ENCODE measurements at places on chromosomes 7 and 10. TPM values are rescaled to one million over a fixed set of nuclear protein-coding genes. Genes with fewer than 3 reads are reported as not detected.

Gene TMEM176A
- 105 TPM for total RNA-seq

Gene ZNF746
- 30.4 TPM for total RNA-seq

Gene CNPY1
- total RNA-seq, result not detected

DNA sequence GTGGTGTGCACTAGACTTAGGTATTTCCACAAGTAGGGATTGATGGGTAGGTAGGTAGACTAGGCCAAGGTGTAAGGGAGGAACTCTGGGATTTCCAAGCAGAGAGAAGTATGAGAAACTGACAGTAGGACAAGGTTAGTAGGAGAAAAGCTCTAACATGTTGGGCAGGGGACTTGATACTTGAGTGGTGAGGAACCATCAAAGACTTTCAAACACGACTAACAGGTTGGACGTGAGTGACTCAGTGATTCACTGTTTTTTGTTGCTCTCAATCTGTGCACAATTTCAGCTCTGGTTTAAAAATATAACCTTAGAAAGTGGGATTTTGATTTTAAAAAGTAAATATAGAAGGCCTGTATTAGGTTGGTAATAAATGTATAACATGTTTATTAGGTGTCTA lies 44.4 kb downstream of the KLHDC10 start:
- no peak for DNase-seq

- no peak for DNase-seq
Observed at GRCh38 chr10:72418679-72419078, 64.0 kb upstream of the DNAJB12 start.

DNA sequence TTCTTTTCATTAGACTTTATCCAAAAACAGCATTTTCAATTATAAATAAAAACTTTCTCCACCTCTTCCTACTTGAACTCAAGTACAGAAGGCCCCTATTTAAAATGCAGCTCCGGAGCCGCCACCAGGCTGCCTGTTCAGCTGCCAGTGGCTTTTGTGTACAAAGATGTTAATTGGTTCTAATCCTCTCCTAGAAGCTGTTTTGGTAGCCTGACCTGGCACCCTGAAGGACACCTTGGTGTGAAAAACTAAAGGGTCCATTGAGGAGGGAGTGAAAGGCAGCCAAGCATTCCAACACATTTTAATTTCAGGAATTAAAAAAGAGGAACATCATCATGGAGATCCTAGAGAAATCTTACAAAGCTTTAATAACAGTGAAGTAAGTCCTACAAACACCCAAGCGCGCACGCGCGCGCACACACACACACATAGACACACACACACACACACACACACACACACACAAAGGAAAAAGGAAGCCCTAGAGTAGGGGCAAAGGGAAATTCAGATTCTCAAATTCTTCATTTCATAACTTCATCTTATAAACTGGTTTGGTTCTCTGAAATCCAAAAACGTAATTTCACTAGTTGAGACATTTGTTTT lies 41.4 kb downstream of the VAX1 start:
- DNase-seq, result no peak

GRCh38 chr10:64265961-64266360 lies 744.8 kb downstream of the REEP3 start:
- DNase-seq, result no peak

DNA sequence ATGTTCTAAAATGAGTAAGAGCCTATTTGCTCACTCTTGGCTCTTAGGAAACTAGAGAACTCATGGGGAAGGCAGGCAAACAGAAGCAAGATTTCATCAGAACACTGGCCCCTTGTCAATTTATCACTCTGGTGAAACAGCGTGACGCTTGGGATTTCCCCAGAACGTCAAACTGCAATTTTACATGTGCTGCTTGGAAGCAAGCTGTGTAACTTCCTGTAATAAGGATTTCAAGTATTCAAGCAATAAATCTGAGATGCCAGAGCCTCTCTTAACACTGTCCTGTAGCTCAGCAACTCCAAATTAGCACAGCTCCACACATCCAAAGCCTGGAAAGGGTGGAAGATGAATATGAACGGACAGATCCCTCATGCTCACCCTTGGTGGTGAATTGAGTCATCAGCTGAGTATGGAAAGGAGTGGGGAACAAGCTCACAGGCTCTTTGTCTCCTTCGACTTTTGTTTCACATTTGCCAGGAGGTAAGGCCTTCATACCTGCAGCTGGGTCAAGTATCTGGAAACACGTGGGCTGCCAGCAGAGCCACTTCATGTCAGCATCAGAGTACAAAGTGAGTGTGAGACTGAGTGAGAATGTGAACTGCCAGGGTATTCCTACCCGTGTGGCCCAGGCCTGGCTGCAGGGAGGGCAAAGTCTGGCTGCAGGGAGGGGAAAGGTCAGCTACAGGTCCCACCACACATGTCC lies 140.4 kb upstream of the NAMPT start:
- DNase-seq, result peak; percentile 38
